Naive B cell (primary cell): ENCODE measurements at places on chromosomes 4 and X. TPM values are rescaled to one million over a fixed set of nuclear protein-coding genes. Genes with fewer than 3 reads are reported as not detected.
A peak's percentile ranks its signal among the peaks of the same experiment; 100 is the strongest.

The NEUROG2 gene
- not detected for polyA plus RNA-seq

The TMPRSS11E gene
- not detected for polyA plus RNA-seq

The SRPX gene
- not detected for polyA plus RNA-seq

The PROM1 gene
- polyA plus RNA-seq, result not detected

The SPOCK3 gene
- polyA plus RNA-seq, result not detected

The FATE1 gene
- polyA plus RNA-seq, result not detected

The KLF8 gene
- 12.1 TPM for polyA plus RNA-seq

The KCNIP4 gene
- not detected for polyA plus RNA-seq

The SNCA gene
- polyA plus RNA-seq, result 2.8 TPM

The ASB5 gene
- polyA plus RNA-seq, result not detected

GRCh38 chr4:99447079-99447478, 11.9 kb upstream of the ADH7 start:
- H3K27me3 ChIP-seq, result peaks cover 5% of the 10 kb centered on the region
- no peak for DNase-seq
- H3K36me3 ChIP-seq, result no peaks in the 10 kb centered on the region
- H3K4me3 ChIP-seq, result no peak overlapping the region
- no peak overlapping the region for H3K27ac ChIP-seq

- H3K36me3 ChIP-seq, result peaks cover 13% of the 10 kb centered on the region
- DNase-seq, result no peak
- H3K27ac ChIP-seq, result no peak overlapping the region
- no peak overlapping the region for H3K4me3 ChIP-seq
These were observed 289.8 kb upstream of the STS start for GRCh38 chrX:6857749-6858148.

DNA sequence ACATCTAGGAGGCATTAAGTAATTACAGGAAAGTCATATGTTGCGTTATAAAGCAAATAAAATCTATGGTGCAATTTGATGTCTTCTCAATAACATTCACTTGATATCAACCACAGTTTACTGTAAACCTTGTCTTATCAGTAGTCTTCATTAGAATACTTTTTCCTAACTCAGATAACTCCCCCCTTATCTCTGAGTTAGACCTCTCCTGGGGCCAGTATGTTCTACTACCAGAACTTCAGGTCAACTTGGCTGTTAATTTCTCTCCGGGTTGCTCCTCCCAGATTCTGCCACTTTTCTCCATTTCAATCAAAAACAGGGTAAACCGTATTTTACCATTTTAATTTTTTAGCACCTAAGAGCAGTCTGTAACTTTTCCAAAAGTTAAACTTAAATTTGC, 50.0 kb downstream of the KDR start:
- H3K36me3 ChIP-seq, result no peaks in the 10 kb centered on the region
- no peak for DNase-seq
- H3K4me3 ChIP-seq, result no peak overlapping the region
- no peak overlapping the region for H3K27ac ChIP-seq
- no peaks in the 10 kb centered on the region for H3K4me1 ChIP-seq

GRCh38 chrX:11499076-11500044, 166.4 kb downstream of the ARHGAP6 start:
- no peaks in the 10 kb centered on the region for H3K36me3 ChIP-seq
- no peak overlapping the region for H3K4me3 ChIP-seq
- no peak for DNase-seq

- no peak overlapping the region for H3K27ac ChIP-seq
- H3K27me3 ChIP-seq, result no peaks in the 10 kb centered on the region
- H3K4me1 ChIP-seq, result peaks cover 26% of the 10 kb centered on the region
- no peak for DNase-seq
- H3K36me3 ChIP-seq, result no peaks in the 10 kb centered on the region
These were observed 2.5 kb upstream of the PPM1K start for GRCh38 chr4:88286897-88287296.

DNA sequence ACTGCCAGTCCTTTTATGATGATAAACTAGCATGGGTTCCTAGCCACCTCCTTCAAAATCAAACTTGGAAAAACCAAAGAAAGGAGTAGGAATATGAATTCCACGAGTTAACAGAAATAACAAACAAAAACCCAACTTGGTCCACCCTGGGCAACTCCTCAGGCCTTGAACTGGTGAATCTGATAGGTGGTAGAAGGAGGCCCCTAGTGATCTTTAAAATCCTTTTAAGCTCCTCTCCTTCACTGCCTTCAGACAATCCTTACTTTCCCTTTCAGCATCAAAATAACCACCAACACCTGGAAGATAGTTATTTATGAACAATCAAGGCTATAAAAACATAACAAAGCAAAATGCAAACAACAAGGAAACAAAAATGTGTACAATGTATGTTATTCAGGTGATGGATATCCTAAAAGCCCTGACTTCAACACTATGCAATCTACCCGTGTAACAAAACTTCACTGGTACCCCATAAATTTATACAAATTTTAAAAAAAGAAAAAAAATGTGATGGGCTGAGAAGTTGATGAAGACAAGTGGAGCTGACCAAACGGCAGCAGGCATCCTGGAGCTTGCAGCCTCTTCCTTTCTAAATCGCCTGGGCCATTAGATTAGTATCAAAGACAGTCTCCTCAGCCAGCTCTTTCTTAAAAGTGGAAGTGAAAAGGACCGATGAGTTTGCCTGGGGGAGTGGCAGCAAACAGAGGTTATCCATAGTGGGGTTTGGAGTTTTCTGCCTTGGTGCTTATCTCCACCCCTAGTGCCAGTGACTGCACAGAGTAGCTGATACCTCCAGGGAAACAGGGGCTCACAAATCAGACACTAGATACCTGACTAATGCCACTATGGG, 179.6 kb downstream of the TMA16 start:
- H3K4me3 ChIP-seq, result peak overlapping the region; percentile 66
- no peaks in the 10 kb centered on the region for H3K27me3 ChIP-seq
- no peaks in the 10 kb centered on the region for H3K36me3 ChIP-seq
- H3K27ac ChIP-seq, result peak overlapping the region; percentile 90
- peak; percentile 59 for DNase-seq

DNA sequence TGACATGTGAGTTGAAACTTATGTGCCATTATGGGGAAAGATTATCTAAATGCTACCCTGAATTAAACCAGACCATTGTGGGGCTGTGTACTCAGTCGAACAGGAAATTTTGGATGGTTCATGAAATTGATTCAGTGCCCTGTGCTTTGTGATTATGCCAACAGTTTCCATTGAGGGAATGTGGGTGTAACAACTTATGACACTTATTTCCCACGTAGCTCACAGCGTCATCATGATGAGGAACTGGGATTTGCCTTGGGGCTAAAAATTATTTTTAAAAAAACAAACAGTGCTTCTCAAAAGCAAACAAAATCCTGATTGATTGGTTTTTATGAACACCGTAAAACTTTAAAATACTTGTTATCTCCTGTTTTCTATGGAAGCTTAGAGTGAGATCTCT, 8.3 kb upstream of the CLTRN start:
- no peak for DNase-seq
- no peak overlapping the region for H3K27ac ChIP-seq
- H3K4me3 ChIP-seq, result no peak overlapping the region
- peaks cover 2% of the 10 kb centered on the region for H3K4me1 ChIP-seq
- no peaks in the 10 kb centered on the region for H3K27me3 ChIP-seq

DNA sequence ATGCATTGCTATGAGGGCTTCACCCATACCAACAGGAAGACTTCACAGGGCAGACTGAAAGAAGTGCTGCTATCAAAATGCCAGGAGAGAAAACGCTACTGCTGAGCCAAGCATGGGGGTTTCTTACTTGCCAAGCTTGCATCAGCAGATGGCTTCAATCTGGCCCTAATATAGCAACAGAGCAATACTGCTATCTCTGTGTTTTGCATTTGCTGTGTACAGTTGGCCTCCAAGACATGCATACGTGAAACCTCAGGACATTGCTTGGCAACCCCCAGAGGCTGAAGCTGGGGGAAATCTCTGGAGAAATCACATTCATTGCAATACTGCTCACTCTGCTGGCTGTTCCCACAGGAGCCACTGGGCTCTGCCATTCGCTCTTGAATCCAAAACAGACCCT, 127.2 kb upstream of the GPC4 start:
- H3K4me1 ChIP-seq, result no peaks in the 10 kb centered on the region
- H3K27ac ChIP-seq, result no peak overlapping the region
- H3K36me3 ChIP-seq, result no peaks in the 10 kb centered on the region
- H3K27me3 ChIP-seq, result peaks cover 4% of the 10 kb centered on the region
- DNase-seq, result no peak

DNA sequence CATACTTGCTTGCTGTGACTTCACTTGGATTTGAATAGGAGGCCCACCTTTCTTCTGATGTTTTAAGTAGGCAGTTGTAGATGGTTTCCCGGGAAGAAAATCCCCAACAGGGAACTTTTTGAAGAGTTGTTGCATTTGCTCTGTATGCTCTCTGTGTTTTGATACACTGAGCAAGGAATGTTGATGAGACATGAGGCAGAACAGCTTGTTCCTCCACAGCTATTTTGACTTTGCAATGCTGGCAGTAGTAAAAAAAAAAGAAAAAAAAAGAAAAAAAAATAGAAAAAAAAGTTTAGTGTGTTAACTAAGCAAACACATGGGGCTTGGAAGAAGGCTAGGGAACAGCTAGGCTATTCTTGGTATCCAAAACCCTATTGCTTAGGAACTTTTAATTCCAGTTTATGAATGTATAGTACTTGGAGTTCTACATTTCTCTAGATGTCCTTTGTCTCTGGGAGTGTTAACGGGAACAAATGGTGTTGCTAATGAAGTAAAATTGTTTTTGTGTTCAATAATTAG, 23.4 kb upstream of the PAQR3 start:
- no peak for DNase-seq
- H3K4me3 ChIP-seq, result no peak overlapping the region

- H3K4me3 ChIP-seq, result no peak overlapping the region
- H3K27me3 ChIP-seq, result no peaks in the 10 kb centered on the region
- H3K36me3 ChIP-seq, result no peaks in the 10 kb centered on the region
- no peaks in the 10 kb centered on the region for H3K4me1 ChIP-seq
- no peak for DNase-seq
- H3K27ac ChIP-seq, result no peak overlapping the region
These were observed 399.2 kb downstream of the IL15 start for GRCh38 chr4:142035566-142035965.

DNA sequence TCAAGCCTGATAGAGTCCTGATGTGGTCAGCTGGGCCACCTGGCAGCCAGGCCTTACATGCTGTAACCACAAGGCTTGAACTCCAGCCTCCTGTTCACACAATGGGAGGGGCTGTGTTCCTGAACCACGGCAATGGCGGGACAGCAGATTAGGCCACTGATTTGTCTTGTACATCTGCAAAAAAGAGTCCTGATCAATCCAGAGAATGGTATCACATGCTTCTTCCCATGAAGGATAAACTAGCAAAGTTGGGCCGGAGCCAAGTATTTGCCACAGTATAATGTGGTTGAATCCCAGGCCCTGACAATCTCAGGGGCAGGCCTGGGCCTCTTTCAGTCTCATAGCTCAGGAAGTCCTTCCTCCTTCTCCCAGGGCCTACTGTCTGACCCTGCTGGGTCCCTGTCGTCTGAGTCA, 2182.5 kb upstream of the AGA start:
- no peak overlapping the region for H3K4me3 ChIP-seq
- no peaks in the 10 kb centered on the region for H3K4me1 ChIP-seq
- H3K27ac ChIP-seq, result no peak overlapping the region
- no peaks in the 10 kb centered on the region for H3K27me3 ChIP-seq

DNA sequence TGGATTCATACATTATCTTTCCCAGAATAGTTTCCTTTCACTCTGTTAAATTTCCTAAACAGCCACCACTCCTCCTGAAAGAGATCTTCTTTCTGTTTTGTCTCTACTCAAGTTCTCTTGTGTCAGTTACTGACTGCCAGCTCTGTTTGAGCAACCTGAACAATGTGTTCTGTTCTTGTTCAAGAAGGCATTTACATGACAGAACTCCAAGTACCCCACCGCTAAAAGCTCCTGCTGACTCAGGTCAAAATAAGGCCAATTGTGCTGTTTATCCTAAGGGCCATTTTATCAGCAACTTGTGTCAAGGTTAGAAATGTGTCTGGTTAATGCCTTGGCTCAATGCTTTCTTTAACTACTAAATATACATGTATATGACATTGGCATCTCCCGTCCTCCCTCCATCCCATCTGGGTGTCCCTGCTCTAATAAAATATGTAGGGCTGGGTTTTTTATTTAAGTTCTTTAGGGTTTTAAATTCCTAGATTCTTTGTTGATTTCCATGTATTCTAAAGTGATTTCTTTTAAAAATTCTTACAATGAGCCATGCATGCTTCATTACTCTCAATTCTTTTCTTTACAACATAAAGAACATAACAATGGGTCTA, 144.3 kb upstream of the PAQR3 start:
- no peak for DNase-seq

DNA sequence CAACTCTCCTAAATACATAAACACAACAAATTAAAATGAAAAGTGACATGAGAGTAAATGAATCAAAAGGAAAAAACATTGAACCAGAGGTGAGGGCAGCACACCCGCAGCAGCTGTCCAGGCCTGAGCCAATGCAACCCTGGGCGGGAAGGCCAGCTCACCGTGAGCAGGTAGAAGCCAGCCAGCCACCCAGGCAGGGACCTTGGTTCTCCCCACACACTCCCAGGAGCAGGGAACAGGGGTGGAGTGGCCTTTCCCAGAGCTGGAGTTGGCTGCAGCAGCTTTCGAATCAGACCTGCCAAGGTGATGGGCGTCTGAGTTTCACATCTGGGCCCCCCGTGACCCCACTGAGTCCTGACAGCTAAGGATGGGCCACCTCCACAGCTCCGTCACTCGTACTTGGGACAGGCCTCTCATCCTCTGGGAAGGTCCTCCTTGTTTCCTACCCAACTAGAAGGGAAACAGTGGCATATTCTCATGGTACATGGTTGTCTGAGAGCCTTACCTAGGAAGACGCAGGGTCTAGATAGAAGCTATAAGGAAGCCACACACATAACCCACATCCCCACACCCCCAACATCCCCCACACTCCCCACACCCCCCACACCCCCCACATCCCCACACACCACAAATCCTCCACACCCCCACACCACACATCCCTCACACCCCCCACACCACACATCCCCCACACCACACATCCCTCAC, 172.2 kb downstream of the DCLK2 start:
- no peaks in the 10 kb centered on the region for H3K27me3 ChIP-seq
- no peak for DNase-seq
- H3K27ac ChIP-seq, result no peak overlapping the region
- no peak overlapping the region for H3K4me3 ChIP-seq
- no peaks in the 10 kb centered on the region for H3K36me3 ChIP-seq
- peaks cover 3% of the 10 kb centered on the region for H3K4me1 ChIP-seq

- peaks cover 9% of the 10 kb centered on the region for H3K4me1 ChIP-seq
- DNase-seq, result no peak
- no peak overlapping the region for H3K27ac ChIP-seq
- peaks cover 5% of the 10 kb centered on the region for H3K36me3 ChIP-seq
These were observed 721 bp downstream of the FAM184B start for GRCh38 chr4:17780501-17781299.

DNA sequence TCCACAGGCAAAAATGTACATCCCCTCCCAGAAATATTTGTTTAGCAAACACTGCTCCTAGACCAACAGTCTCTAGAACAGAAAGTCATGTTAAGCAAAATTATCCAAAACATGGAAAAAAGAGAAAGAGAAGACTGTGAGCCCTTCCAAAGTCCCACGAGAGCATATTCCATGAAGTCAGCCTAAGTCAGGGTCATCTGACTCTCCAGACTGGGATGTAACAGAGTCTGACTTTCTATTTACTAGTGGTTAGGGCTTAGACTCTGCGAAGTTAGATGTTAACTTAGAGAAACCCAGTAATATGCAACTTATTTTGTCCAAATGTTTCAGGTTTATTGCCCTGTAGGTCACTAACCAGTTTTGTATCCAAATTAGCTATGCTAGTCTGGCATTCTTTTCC, 102.3 kb downstream of the MID1 start:
- H3K4me3 ChIP-seq, result no peak overlapping the region
- H3K4me1 ChIP-seq, result no peaks in the 10 kb centered on the region
- no peaks in the 10 kb centered on the region for H3K27me3 ChIP-seq
- H3K36me3 ChIP-seq, result no peaks in the 10 kb centered on the region

- H3K27ac ChIP-seq, result no peak overlapping the region
- peaks cover 12% of the 10 kb centered on the region for H3K27me3 ChIP-seq
- H3K4me3 ChIP-seq, result no peak overlapping the region
These were observed 31.8 kb upstream of the CWH43 start for GRCh38 chr4:48954314-48954713.
